MV-4-11 (cell line): ENCODE measurements at places on chromosomes 3 and 15.

GRCh38 chr15:49421991-49422390 is 1.1 kb upstream of the FGF7 start:
- DNase-seq, result no peak

GRCh38 chr3:79019137-79019923 is 748.5 kb downstream of the ROBO1 start:
- peak; percentile 45 for DNase-seq

- DNase-seq, result no peak
These were observed 35.8 kb downstream of the SCG5 start for GRCh38 chr15:32677238-32677750.

DNA sequence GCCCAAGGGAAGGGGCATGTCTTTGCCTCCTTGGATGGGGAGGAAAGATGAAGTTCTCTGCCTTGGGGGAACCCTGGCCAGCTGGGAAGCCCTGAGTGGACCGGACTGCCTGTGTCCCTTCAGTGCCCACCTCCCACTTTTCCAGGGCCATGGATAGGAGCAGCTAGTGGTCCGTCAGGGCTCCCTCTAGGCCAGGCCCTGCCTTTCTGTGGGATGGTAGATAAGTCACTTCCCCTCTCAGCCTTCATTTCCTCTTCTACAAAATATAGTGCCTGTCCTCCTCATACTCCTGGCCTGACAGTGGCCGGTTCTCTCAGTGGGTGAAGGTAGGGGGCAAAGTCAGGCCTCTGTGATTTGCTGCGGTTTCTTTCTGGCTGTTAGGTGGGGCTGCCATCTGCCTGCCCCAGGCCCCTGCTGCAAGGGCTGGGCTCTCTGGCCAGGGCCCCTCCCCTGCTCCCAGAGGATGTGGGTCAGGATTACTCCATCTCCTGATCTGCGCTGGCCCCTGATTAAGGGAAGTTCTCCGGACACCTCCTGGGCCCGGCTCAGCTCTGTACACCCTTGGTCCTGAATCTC is 1.4 kb downstream of the PLEKHO2 start:
- peak; percentile 91 for DNase-seq

DNA sequence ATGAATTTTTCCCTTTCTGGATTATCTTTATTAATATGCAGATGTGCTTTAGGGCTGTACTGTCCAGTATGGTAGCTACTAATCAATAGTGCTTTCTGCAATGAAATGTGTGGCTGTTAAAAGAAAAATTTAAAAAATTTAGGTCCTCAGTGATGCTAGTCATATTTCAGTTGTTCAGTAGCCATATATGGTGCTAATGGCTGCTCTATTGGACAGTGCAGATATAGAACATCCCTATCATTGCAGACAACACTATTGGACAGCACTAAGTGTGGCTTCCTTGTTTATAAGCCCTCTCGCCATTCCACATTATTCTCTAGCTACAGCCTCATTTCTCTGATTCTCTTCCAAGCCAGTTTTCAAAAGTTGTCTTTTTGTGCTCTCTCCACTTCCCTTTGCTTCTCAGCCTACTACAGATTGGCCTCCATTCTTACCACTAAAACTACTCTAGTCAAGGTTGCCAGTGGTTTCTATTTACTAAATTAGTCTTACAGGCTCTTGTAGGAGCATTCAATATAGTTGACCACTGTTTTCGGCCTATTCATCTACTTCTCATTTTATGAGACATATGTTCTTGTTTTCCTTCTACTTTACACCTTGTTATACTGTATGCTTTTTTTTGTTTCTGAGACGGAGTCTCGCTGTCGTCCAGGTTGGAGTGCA is 9.5 kb downstream of the MAPK6 start:
- DNase-seq, result no peak

DNA sequence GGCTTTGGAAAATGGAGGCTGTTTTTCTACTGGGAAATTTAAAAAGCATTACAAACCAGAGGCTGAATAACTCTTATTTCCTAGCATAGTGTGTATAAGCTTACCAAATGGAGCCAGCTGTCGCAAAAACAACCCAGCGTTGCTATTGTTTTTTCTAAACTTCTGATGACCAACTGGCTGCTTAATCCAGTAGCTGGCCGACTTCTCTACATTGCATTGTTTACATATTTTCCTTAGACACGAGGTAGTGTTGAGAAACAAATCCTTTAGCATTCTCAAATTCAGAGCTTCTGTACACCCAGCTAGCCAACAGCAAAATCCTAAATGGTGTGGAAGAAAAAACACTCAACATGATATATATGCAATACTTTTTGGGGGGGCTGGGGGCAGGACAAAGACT is 161.0 kb upstream of the ADAMTS9 start:
- no peak for DNase-seq

DNA sequence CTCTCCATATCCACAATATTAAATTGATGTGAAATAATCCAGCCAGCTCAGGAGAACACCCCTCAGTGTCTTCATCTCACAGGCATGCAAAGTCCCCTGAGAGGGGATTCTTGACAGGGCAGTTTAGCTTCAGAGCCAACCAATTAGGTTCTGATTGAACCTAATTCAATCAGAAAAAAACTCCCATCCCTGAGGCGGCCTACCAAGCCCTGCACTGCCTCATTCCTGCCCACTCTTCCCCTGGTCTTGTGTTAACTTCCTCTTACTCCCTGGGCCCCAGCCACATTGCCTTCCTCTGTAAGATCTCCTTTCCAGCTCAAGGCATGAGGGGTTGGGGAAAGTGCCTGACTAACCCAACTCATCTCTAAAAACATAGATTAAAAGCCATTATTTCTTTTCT is 46.1 kb downstream of the FRMD4B start:
- DNase-seq, result peak; percentile 49

DNA sequence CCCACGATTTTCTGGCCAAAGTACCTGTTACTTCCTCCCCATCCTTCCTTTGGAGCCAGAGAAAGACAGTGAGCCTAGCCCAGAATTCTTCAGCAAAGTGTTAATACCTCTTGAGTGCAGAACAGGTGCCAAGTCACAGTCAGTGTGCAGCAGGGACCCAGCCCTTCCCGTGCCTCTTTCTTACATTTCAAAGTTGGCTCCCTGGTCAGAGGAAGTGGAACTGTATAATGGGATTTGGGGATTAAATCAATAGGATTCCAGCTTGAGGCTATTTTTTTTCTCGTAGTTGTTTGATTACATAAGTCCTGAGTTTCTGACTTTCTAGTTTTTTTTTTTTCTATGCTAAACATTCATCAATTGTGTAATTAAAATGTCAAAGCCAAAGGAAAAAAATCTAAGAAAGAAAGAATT is 52.6 kb upstream of the ABHD10 start:
- DNase-seq, result no peak

DNA sequence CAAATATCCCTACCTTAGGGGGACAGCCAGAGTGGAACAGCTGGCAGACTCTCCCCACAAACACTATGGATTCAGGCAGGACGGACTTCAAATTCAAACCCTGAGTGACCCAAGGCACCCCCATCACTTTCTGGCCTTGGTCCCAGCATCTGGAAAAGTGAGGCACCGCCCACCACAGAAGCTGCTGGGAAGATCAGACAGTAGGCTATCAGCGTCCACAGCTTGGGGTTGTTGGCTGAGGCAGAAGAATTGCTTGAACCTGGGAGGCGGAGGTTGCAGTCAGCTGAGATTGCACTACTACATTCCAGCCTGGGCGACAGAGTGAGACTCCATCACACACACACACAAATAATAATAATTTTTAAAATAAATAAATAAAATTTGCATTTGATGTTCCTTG is 8.5 kb downstream of the PFKFB4 start:
- DNase-seq, result no peak

GRCh38 chr3:158273656-158274055 is 163.8 kb downstream of the RSRC1 start:
- DNase-seq, result no peak

GRCh38 chr15:98035577-98036010 is 75.1 kb downstream of the ARRDC4 start:
- DNase-seq, result no peak
